ENCODE measurements at places on chromosomes 5 and 9.

DNA sequence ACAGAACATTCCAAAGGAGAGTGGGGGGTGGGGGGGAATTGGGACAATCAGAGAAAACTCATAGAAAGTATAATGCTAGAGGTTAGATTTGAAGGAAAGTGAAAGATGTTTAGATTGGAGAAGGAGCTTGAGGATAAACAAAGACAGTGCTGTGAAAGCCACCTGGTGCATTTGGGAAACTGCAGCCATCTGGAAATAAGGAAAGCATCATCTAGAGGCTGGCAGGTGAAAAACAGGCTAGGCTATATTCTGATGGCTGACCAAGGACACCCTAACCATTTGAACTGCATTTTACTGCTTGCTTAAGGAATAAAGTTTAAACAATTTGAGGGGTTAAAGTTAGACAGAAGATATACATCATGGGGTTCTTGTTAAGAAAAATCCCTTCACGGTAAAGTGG, 296.4 kb downstream of the CETN3 start:
- no peak for DNase-seq

DNA sequence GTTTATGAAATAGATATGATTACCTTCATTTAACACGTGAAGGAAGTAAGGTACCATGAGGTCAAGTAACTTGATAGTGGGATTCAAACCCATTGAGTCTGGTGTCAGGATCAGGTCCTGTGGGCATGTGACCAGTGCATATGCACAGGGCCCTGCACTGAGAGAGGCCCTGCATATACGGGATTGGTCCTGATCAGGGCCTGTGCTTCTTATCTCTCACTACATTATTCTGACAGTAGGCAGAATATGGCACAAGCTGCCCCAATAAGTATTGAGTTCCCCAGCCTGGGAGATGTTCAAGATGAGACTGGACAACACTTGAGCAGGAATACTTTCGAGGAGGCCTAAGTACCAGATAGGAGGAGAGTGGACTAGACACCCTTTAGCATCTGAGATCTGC, 44.0 kb downstream of the GALNT10 start:
- DNase-seq: no peak

- DNase-seq: no peak
These were observed 290.6 kb downstream of the MARCHF11 start for GRCh38 chr5:15889001-15889400.

DNA sequence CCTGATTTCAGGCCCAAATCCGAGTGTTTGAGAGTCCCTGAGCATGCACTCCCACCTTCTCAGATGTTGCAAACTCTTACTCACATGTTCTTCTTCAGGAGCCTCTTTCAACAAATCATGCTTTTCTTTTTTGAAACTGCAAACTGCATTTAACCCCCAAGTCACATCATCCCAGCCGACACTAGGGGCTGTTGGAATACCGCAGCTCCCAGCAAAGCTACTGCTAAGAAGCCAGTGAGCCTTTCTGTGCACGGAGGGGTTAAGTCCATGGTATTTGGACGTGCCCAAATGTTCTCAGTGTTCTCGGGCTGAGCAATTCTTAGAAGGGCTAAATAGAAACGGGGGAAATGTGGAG, 282.9 kb downstream of the NFIB start:
- DNase-seq: no peak

DNA sequence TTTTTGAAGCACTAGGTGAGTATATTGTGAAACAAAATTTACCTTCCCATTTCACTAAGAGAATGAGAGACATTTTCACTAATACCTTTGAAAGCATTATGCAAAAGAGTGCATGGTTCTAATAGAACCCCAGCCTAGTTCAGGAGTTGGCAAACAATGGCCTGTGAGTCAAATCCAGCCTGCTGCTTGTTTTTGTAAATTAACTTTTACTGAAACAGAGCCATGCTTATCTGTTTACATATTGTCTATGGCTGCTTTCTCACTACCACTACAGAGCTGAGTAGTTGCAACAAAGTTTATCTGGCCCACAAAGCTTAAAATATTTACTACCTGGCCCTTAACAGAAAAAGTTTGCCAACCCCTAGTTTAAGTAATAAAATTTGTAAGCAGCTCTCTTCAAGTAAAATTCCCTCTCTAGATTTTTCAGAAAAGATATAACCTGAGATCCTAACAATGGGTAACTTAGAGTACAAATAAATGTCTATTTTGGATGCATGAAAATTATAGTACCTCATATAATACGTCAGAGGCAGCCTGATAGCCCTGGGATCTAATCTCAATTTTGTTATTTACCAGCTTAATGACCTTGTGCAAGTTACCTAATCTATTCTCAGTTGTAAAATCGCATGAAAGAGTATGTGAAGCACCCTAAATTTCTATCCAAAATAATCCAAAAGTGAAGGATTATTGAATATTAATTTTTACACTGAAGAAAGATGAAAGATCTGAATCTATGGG, 50.7 kb upstream of the ARL15 start:
- DNase-seq: no peak

GRCh38 chr5:155929112-155929511, 397.9 kb upstream of the SGCD start:
- no peak for DNase-seq

Data from T1000 (cell line).